MM.1S (cell line): ENCODE measurements at places on chromosomes 6 and 20.

DNA sequence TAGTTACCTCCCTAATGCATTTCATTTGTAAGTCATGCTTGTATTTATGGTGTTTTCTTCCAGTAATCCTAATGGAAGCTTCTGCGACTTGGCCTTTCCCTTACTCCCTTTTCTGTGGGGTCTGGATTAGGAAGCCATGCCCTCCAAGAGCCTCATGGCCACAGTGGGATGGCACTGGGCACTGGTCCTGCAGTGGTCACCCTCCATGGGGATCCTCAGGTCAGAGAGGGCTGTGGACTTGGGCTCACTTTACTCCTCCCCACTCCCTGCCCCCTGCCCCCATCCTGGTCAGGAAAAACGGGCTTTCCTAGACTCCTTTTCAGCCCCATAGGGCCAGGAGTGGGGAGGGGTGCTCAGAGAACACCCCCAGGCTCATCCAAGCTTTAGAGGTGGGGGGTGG is 49.9 kb downstream of the EBF4 start:
- DNase-seq, result no peak

DNA sequence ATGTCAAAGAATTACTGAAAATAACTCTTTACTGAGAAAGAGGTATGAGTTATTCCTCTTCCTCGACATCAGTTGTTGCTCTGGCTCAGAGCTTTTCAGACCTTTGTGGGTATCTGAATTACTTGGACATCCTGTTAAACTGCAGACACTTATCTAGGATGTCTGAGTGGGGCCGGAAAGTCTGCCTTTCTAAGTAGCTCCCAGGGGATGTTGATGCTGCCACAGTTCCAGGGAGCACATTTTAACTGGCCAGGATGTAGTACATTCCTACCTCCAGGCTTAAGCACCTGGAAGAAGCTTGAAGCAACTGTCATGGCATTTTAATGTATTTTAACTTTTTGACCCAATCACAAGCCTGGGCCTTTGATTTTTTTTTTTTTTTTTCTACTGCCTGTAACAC is 265.8 kb upstream of the PLCB4 start:
- DNase-seq, result no peak

DNA sequence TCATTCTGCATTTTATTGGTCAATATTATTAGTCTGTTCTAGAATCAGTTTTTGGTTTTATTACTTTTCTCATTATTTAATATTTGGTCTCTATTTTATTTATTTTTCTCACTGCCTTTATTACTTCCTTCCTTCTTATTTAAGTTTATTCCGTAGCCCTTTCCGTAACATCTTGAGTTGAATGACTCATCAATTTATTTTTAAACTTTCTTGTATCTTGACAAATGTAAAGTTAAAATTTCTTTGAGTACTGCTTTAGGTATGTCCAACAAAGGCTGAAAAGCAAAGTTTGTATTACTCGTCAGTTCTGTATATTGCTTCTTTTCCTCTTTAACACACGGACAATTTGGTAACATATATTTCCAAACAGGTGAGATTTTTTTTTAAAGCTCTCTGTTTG is 192.0 kb downstream of the CD109 start:
- no peak for DNase-seq

GRCh38 chr20:47768016-47768824 is 17.1 kb downstream of the SULF2 start:
- no peak for DNase-seq

GRCh38 chr20:10603971-10604864 is 69.6 kb downstream of the JAG1 start:
- DNase-seq, result no peak

- DNase-seq, result no peak
Measured at GRCh38 chr6:107703606-107704005, 120.5 kb downstream of the SCML4 start.

- DNase-seq, result no peak
Measured at GRCh38 chr20:40686893-40687292, 2.1 kb downstream of the MAFB start.

DNA sequence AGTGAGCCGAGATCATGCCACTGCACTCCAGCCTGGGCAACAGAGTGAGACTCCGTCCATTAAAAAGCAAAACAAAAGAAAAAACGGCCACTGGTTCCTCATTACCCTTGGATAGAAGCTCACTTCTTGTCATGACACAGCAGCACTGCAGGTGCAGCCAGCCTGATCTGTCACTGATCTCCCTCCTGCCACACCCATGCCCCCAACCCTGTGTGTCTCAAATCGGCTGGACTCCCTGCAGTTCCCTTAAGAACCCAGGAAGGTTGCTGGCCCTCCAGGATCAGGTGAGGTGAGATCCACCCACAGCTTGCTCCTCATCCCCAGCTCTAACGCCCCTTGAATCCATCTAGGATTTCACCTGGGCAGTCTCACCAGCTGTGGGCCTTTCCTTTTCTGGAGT is 26.3 kb upstream of the NNAT start:
- DNase-seq, result no peak

GRCh38 chr6:131383421-131384411 is 189.3 kb upstream of the ARG1 start:
- DNase-seq, result no peak

- DNase-seq, result no peak
Measured at GRCh38 chr6:43758617-43759050, 11.4 kb upstream of the VEGFA start.

GRCh38 chr20:10783707-10784553 is 110.1 kb upstream of the JAG1 start:
- no peak for DNase-seq

DNA sequence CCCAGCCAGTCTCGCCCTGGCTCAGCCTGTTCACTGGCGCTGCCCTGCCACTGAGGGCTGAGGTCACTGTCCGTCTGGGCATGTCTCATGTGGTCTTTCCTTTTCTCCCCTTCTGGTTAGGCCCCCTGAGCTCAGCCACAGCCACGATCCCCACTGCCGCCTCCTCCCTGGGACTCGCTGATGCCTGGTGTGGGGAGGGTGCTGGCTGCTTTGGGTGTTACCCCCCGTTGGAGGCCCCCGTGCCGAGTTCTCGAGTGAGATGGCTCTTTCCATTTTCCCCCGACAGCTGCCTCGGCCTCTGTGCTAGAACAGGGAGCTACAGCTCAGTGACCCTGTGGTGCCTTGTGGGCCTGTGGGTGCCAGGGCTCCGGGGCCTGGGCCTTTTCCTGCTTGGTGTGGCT is 14.9 kb upstream of the TCFL5 start:
- no peak for DNase-seq
